Activated CD4-positive, alpha-beta T cell treated with anti-CD3 and anti-CD28 coated beads for 24 hours (primary cell): ENCODE measurements at places on chromosomes 7 and 10.

DNA sequence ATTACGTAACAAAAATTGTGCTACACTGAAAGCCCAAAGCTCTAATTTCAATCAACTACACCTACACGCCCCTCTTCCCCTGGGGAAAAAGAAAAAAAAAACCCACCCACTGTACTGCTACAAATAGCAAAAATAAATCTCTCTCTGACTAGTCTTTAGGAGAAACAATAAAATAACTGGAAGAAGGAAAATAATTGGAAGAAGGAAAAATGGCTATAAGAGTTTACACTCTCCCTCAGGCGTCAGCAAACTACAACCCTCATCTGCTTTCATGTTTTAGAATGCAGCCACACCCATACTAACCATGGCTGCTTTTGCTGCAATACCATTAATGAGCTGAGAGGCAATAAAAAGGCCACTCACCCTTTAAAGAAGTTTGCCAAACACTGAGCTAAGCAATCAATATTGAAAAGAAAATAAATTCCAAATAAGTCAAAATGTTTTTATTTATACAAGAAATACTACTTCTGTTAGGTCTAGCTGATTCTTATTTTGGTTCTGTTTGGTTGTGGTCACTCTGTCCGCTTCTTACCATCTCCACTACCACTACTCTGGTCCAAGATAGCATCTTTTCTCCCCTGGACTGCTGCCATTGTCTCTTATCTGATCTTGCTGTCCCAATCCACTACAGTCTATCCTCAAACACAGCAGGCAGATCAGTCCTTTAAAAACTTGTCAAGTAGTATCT, 3.8 kb downstream of the MINDY3 start:
- no peak for DNase-seq

- DNase-seq = no peak
These were observed 103.8 kb downstream of the MLLT10 start for GRCh38 chr10:21637795-21638194.

- no peak for DNase-seq
These were observed 12.0 kb downstream of the TBX20 start for GRCh38 chr7:35241884-35242283.

GRCh38 chr7:156545979-156546378, 94.6 kb upstream of the RNF32 start:
- DNase-seq = no peak

- DNase-seq = no peak
These were observed 45.3 kb upstream of the EGR2 start for GRCh38 chr10:62861507-62861906.

- DNase-seq = no peak
These were observed 3.9 kb upstream of the PWWP2B start for GRCh38 chr10:132392811-132393694.

GRCh38 chr10:129505500-129506075, 38.5 kb downstream of the MGMT start:
- no peak for DNase-seq
